Fibroblast of the aortic adventitia (primary cell): ENCODE measurements at places on chromosomes 4 and X. TPM values are rescaled to one million over a fixed set of nuclear protein-coding genes. Genes with fewer than 3 reads are reported as not detected.
A peak's percentile ranks its signal among the peaks of the same experiment; 100 is the strongest.

DNA sequence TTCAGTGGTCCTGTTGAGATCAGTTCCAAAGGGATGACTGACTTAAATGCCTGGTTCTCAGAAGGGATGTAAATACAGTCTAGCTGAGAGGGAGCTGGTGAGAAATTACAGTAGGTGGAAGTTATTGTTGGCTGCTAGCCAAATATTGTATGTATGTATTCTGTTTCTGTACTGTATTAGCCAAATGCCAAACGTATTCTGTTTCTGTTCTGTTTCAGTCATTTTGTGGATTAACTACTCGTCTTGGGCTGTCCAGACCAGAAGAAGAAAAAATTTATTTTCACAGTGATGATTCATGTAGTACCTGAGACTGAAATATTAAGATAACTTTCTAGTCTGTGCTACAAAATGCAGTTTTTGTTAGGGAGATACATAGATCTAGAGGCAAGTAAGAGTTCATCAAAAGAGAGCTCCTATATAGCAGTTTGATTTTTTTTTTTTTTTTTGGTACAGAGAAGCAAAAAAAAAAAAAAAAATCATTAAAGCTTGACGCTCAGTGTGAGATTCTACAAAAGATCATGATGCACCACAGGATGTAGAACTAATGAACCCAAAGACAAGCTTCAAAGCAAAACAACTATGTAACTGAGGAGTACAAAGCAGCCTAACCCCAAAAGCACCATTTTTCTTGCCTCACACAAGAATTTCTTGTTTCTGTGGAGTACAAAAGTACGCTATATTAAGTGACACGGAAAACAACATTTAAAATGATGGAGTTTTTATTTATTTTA lies 54.8 kb downstream of the CASP6 start:
- peak; percentile 9 for DNase-seq

DNA sequence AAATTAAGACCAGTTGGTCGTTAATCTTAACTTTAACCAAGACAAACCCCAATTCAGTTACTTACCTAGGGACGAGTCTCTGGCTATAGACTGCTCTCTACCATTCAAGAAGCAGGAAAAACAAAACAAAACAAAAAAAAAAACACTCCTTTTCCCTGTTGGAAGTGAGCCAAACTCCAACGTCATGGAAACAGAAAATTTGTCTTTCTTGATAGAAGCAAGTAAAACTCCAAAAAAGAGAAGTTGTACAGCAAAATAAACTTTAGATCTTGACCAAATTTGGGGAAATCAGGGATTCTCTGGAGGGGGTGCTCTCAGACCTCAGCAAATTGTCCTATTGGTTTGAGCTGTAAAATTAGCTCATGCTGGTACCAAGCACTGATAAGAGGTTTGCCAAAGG lies 3.7 kb downstream of the CNGA1 start:
- DNase-seq, result peak; percentile 20

- DNase-seq, result no peak
Observed at GRCh38 chr4:17595471-17596005, 18.5 kb downstream of the LAP3 start.

GC gene
- not detected in 2 replicates for total RNA-seq

GRCh38 chr4:76388160-76388908 lies 32.6 kb downstream of the CCDC158 start:
- DNase-seq, result peak; percentile 4

SHROOM3 gene
- total RNA-seq, result 1.6 and 18.0 TPM in 2 replicates

- DNase-seq, result no peak
Observed at GRCh38 chr4:153724606-153725005, 35.2 kb downstream of the RNF175 start.

CDS1 gene
- 0.36 and 0.57 TPM in 2 replicates for total RNA-seq

IL13RA2 gene
- total RNA-seq, result 21.8 and 213 TPM in 2 replicates

DNA sequence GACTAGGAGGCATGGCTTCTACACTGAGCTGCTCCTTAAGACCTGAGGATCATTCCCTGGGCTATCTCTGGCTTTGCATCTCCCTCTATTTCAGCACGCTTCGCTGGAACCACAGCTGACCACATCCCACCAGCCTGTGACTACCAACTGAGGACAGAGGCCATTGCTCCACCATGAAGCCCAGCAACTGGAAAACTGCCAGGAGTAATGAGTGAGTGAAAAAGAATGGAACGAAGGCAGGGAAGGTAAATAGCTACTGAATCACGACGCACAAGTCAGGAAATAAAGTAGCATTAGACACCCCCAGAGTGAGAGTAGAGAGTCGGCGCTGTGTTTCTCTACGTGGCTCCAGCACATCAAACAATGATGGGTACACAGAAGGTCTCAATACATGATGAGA lies 314.7 kb downstream of the LDB2 start:
- DNase-seq, result no peak

GRCh38 chr4:147371661-147372060 lies 109.2 kb upstream of the EDNRA start:
- DNase-seq, result peak; percentile 51

GRCh38 chrX:130401415-130402207 lies at the start of gene RBMX2:
TSS of gene RBMX2 (plus strand) at chrX:130401987. CDS start at chrX:130402033, 46 bp downstream.
- peak; percentile 69 for DNase-seq

PCSK1N gene
- not detected in 2 replicates for total RNA-seq

CLDN22 gene
- total RNA-seq, result under 0.01 TPM in 1 of 2 replicates, not detected in the other

CXCR3 gene
- not detected in 2 replicates for total RNA-seq

DNA sequence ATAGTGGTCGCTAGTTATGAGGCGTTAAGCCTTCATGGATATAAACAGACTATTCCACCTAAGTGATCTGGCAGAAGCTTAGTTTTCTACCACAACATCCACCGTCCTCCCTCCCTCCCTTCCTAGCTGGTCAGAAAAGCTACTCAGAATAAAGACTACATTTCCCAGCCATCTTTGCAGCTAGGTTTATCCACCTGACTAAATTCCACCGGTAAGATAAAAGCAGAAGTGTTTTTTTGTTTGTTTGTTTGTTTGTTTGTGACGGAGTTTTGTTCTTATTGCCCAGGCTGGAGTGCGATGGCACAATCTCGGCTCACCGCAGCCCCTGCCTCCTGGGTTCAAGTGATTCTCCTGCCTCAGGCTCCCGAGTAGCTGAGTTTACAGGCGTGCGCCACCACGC lies 44.3 kb downstream of the HELT start:
- DNase-seq, result no peak

GRCh38 chr4:173038192-173038896 lies 130.3 kb upstream of the GALNT7 start:
- DNase-seq, result no peak

DNA sequence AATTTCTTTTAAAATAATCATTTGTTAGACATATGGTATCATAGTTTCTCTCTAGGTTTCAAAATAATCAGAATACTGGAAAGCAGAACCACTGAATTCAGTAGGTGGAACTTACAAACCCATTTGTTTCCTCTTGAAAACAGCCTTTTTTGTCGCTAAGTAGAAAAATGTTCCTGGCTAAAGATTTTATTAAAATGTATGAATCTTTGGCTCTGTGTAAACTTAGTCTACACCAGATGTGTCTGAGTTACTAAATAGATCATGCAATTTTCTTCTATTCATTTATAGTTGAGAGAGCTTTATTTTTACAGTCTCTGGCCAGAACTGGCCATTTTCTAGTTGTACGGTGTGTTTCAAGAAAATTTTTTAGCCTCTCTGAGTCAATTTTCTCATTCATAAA lies 1.0 kb downstream of the CYSLTR1 start:
- no peak for DNase-seq

DNA sequence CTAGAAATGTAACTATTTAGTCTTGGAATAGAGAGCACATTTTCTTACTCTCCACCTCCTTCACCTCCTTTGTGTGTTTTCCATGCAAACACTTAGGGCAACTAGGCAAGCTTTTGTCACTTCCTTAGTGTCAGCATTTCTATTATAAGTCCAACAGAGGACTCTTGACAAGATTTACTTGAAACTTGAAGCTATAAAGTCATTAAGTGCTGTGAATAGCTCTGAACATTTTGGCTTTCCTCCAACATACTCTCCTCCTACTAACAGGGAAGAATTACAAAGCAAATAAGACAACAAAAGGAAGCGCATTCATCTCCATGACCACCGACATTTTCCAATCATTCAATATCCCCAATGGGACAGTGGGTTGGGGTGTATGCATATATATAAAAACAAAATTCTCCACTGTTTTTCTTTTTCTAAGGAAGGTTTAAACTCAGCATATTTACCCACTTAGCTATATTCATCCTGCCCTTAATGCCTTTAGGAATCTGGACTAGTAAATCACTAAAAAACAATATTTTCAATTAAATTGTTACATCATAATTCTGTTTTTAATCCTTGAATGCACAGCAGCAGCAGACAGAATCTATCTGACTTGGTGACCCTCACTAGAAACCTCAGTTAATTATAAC lies 264.6 kb downstream of the SNCA start:
- DNase-seq, result no peak

DNA sequence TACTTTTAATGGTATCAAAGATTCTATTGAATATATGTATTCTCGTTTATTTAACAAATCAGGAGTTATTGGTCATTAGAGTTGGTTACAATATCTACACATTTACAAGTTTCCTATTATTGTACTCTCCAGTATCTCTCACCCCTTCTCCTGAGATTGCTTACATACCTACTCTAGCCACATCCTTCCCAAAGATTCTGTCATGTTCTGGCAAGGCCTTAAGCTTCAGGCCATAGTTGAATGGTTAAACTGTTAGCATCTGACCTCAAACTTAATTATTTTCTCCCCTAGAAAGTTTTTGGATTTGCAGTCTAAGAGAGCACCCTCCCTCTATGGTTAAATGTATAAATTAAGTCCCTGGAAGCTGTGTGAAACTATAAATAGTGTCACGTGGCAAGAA lies 784.2 kb downstream of the GLUD2 start:
- DNase-seq, result no peak

- DNase-seq, result no peak
Observed at GRCh38 chr4:152974468-152975379, 38.6 kb downstream of the FHDC1 start.

DNA sequence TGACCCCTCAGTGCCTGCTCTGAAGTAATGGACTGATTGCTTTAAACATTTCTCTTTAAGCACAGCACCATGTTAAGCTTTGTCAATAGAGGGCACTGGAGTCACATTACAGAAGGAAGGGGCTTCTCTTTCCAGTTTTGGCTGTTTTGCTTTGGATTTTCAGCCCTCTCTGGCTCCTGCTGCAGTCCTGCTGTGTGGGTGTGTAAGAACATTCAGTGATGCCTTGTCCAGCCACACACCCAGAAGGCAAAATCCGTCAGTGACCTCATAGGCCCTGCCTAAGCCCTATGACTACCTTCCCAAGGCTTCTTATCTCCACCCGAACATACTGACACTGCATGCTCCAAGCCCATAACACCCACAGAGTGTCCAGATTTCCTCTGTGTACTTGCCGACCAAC lies 215.3 kb upstream of the CTSO start:
- DNase-seq, result peak; percentile 94

DNA sequence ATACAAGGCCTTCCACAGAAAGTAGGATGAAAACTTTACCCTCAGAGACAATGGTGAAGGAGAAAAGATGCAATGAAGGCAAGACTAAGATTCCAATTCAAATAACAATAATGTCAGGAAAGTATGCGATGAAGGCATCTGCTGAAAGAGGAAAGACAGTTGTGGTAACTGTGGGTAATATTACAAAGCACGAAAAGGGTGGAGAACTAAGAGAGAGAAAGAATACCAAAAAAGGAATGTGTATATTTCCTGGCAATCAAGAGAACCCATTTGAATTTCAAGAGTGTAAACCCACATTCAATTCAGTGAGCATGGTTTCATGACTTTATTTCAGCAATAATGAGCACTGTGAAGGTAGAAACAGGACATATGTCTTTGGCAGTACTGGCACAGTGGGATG lies 225.5 kb downstream of the PALLD start:
- no peak for DNase-seq

DNA sequence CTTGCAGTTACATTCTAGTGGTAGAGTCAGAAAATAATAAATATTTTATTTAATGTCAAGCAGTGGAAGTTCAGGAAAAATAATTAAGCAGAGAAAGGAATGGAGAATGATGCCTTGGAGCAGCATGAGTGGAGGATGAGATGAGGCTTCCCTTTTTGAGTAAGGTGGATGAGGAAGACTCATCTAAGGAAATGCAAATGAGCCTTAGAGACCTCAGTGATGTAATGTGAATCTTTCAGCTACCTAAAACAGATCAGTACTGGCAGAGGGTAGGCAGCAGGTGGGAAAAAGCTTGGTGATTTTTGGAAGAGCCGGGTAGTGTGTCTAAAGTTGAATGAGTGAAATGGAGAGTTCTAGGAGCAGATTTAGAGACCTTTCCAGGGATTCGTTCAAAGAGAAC lies 118.2 kb downstream of the GRID2 start:
- no peak for DNase-seq

GRCh38 chrX:27309406-27309805 lies 153.7 kb downstream of the PPP4R3C start:
- no peak for DNase-seq

GYPE gene
- 3.1 TPM in 1 of 2 replicates, not detected in the other for total RNA-seq

DNA sequence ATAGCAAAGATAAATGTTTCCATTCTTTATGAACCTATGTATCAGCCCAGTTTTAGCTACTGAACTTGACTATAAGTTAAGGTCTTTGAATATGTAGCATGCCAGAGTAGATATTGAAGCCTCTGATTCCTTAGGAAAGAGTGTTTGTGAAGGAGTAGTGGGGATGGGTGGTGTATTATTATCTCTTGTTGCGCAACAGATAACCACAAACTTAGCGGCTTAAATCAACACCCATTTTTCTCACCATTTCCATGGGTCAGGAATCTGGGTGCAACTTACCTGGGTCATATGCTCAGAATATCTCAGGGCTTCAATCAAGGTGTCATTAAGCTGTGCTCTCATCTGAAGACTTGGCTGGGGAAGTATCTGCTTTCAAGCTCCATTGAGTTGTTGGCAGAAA lies 251.4 kb upstream of the PUDP start:
- no peak for DNase-seq

GRCh38 chrX:27446423-27446822 lies 16.7 kb downstream of the PPP4R3C start:
- DNase-seq, result no peak

- DNase-seq, result no peak
Observed at GRCh38 chrX:538311-538710, 92.3 kb upstream of the SHOX start.

EXOC1L gene
- not detected in 2 replicates for total RNA-seq

- peak; percentile 59 for DNase-seq
Observed at GRCh38 chr4:177246641-177247584, 62.8 kb upstream of the NEIL3 start.

GRCh38 chrX:153370293-153371055 lies 30.7 kb downstream of the PNMA6E start:
- DNase-seq, result no peak

HMGN5 gene
- total RNA-seq, result 2.0 TPM in 2 replicates

EGFL6 gene
- total RNA-seq, result 0.27 TPM in 1 of 2 replicates, not detected in the other

GRCh38 chr4:104524591-104524990 lies 29.9 kb upstream of the CXXC4 start:
- peak; percentile 0 for DNase-seq

DNA sequence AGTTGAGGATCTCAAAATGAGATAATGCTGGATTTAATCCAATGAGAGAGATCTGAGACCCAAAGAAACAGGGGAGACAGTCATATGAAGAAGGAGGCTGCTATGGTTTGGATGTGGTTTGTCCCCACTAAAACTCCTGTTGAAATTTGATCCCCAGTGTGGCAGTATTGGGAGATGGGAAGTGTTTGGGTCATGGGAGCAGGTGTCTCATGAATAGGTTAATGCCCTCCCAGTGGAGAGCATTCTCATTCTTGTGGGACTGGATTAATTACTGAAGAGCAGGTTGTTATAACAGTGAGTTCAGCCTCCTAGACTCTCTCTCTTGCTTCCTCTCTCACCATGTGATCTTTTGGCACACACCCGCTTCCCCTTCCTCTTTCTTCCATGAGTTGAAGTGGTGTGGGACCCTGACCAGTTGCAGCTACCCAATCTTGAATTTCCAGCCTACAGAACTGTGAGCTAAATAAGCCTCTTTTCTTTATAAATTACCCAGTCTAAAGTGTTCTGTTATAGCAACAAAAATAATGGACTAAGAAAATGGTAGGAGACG lies 70.3 kb downstream of the PPEF2 start:
- no peak for DNase-seq
